ENCODE measurements at places on chromosomes 3 and 15. TPM values are rescaled to one million over a fixed set of nuclear protein-coding genes. Genes with fewer than 3 reads are reported as not detected.
A peak's percentile ranks its signal among the peaks of the same experiment; 100 is the strongest.

GRCh38 chr15:67670647-67671305 lies 128.3 kb downstream of the MAP2K5 start:
- no peak for DNase-seq

- no peak for DNase-seq
These were observed 580.5 kb downstream of the OTOL1 start for GRCh38 chr3:162077108-162077507.

- peak; percentile 46 for DNase-seq
These were observed 12.4 kb downstream of the XXYLT1 start for GRCh38 chr3:195258449-195259153.

DNA sequence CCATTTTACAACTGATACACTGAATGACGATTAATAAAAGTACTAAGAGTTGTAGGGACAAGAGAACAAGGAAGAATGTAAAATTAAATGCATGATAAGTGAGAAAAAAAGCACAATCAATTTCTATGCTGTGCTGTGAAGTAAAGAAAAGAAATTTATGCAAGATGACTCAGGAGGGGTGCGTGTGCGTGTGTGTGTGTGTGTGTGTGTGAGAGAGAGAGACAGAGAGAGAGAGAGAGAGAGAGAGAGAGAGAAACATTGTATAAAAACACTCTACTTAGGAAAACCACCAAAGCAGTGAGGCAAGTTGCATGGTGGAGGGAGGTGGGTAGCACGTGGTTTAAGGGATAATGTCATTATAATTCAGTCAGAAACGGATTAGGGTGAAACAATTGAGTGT lies 580.8 kb upstream of the ALCAM start:
- no peak for DNase-seq

- no peak for DNase-seq
These were observed 32.9 kb downstream of the SNTN start for GRCh38 chr3:63685340-63685739.

GRCh38 chr3:72520690-72521308 lies 327.4 kb downstream of the SHQ1 start:
- peak; percentile 93 for DNase-seq

- DNase-seq, result peak; percentile 41
These were observed 21.4 kb downstream of the TBC1D2B start for GRCh38 chr15:78055919-78056713.

GRCh38 chr3:186635532-186635931 lies 4.7 kb upstream of the FETUB start:
- DNase-seq, result no peak

GRCh38 chr3:17850448-17850847 lies 108.0 kb upstream of the TBC1D5 start:
- peak; percentile 13 for DNase-seq

DNA sequence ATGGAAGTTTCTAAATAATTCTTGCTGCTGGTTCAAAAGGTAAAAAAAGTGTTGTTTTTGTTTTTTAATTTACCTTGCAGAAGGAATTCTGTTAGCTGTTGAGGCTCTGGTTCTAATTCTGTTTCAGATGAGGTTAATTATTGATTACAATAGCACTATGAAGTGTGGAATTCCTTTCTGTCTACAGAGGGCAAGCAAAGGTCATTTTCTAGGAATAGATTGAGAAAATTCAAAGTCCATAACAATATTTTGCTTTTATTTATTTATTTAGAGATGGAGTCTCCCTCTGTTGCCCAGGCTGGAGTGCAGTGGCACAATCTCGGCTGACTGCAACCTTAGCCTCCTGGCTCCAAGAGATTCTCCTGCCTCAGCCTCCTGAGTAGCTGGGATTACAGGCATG lies 789.6 kb downstream of the GRM7 start:
- DNase-seq, result no peak

DNA sequence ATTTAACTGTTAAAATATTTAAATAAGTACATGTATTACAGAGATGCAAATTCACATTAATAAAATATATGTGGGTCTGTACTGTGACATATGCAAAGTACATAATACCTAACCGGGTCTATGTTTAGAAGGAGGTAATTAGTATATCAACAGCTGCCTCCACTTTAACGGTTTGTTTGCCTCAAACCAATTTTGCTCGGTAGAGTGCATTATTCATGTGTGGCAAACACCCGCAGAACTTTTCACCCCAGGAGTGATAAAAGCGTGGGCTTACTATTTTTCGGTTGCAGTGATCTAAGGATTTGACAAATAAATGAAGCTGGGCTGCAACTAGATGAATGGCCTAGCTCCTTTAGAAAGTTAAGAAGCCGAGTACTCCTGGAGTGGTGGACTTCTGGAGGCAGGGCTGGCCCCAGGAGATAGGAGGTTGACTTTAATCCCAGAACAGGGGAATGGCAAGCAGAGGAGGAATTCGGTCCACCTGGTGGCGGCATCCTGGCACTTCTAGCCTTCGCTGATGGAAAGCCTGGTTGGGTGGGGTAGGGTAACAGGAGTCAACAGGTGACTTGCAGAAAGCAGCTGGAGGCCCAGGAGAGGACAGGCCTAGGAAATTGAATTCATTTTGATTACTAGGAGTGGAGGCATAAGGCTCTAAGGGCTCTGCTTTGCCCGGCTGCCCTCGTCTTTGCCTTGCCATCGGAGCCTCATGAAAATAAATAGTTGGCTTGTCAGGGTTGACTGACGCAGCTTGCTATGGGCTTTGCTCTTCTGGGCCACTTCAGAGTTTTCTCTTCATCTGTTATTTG lies 2.4 kb downstream of the SLCO3A1 start:
- peak; percentile 64 for DNase-seq

- DNase-seq, result peak; percentile 12
These were observed 91.8 kb downstream of the MRPL46 start for GRCh38 chr15:88375234-88375927.

GRCh38 chr3:41936384-41936783 lies 25.5 kb downstream of the ULK4 start:
- DNase-seq, result no peak

- DNase-seq, result peak; percentile 64
These were observed 49.5 kb upstream of the SELENOK start for GRCh38 chr3:53941184-53941583.

DNA sequence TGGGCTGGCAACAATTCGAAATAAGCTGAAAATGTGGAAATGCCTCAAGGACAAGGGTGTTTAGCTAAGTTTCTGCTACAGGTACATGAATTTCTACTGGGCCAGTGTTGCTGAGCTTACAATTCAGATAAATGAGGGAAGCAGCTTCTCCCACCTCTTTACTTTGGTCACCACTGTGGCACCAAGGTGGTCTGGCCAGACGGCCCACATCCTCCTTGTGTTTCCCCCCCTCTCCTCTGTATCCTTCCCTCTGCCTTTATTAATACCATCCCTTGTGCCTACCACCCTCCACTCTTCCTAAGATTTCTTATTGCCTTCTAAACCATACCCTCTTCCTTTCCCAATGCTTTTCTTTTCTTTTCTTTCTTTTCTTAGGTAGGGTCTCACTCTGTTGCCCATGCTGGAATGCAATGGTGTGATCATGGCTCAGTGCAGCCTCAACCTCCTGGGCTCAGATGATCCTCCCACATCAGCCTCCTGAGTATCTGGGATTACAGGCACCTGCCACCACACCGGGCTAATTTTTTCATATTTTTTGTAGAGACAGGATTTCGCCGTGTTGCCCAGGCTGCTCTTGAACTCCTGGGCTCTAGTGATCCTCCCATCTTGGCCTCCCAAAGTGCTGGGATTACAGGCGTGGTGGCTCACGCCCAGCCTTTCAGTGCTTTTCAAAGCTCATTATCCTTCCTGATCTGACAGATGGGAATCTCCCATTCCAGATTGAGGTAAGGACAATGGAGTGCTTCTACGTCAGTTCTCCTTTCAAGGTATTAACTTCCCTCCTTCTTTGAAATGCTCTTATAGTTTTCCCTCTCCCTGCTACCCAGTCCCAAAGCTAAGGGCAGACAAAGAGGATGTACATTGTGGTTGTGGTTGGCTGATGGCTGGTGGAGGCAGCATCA lies 14.8 kb downstream of the ANXA2 start:
- no peak for DNase-seq

- DNase-seq, result peak; percentile 55
These were observed 1.5 kb downstream of the CYP1A1 start for GRCh38 chr15:74723754-74724334.

DNA sequence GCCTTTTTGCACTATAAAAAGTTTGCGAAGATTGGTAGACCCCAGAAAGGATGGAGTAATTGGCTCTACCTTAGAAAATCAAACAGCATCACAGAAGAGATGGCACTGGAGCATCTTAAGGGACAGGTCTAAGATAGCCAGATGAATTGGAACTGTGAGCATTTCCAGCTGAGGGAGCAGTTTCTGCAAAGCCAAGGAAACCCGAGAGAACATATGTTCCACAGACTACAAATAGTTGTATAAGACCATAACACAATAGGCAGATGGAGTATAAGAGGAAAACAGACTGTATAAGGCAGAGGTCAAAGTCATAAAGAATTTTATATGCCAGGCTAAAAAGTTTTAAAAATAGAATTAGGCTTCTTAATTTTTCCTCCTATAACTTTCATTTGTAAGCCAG lies 46.0 kb downstream of the TSC22D2 start:
- DNase-seq, result no peak

DNA sequence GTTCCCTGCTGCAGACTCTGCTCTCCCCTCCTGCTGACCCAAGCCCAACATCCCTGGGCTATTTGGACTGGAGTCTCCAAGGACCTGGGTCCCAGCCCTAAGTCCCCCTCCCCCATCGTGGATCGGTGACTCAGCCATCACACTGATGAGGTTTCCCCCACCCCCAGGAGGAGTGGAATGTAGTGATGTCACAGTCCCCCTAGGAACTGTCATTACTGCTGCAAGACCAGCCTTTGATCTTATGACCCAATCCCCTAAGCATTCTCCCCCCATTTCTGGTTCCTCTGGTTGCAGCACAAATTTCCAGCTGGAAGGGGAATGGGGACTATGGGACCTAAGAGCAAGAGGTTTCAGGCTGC lies 63.4 kb upstream of the CSPG4 start:
- peak; percentile 54 for DNase-seq

DNA sequence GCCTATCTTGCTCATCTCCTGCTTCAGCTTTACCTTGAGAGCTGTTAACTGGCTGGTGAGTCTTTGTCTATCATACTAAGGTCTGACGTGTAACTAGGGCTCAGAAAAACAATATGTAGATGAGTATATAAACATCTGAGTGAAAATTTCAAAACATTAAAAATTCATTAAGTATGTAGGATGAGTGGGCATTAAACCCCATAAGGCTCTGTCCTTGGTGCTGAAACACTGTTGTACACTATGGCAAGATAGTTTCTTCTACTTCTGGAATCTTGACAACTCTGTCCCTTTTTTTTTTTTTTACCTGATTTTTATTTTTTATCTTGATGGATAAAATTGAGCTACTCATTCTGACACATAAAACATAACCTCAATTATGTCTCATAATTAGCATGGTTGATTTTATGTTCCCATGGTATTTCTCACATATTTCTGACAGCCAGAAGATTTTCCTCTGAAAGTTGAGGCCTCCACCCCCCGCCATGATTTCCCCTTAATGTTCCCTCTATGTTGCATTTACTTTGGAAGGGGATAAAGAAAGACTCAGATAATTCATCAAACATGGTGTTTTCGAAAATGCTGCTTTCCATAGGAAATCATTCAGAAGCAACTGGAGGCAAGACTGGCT lies 54.3 kb downstream of the DGKG start:
- DNase-seq, result peak; percentile 31

DNA sequence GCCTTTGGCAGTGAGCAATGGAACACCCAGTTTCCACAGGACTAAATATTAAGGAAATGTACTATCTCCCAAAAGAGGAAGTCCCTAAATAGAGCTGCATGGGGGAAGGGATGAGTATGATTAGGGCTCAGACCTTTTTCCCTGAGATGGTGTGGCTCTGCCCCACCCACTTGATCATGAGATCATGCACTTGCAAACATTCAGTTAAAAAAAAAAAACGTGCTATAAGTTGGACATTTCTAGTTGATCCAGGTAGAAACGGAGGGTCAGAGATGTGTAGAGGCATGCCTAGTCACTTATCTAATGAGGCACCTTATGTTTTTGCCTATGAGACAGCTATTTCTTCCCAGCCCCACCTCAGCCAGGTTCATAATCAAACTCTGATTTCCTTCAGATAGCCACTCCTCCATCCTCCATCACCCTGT lies 24.5 kb upstream of the SSR3 start:
- DNase-seq, result peak; percentile 91

- DNase-seq, result no peak
These were observed 2.9 kb upstream of the RASGRF1 start for GRCh38 chr15:79093352-79093935.

DNA sequence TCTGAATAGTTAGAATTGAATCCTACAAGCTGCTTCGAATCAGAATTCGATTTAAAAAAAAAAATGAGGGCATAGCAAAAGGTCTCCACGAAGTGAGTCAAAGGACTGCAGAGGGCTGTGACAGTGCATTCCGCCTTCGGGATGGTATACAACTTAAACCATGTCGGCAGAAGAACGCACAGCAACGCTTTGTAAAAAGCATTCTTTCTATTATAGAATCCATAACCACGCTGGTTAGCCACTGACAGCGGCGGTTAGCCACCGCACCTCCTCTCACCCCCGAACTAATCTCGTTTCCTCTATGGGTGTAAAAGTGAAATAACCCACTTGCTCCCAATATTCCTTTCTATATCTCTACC lies 664 bp upstream of the PIK3CA start:
- no peak for DNase-seq

- no peak for DNase-seq
These were observed 103.9 kb downstream of the CCNL1 start for GRCh38 chr3:157056035-157056434.

DNA sequence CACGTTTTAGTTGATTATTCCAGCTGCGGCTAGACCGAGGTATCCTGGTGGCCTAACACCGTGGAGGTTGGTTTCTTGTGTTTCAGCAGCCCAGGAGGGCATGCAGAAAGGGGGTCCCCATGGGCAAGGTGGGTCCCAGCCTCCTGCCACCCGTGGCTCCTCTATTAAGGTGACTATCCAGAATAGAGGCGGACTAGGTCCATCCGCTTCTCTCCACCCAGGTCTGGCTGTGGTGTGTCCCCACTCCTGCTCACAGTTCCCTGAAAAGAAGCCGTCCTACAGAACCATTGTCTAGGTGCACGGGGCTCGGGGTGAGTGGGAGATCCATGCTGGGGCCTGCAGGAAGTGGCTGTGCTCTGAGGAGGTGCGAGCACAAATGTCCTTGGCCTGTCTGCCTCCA lies 81.5 kb downstream of the WNT7A start:
- DNase-seq, result no peak

GRCh38 chr15:47614360-47615011 lies 102.8 kb upstream of the SEMA6D start:
- no peak for DNase-seq

SLC28A2 gene
- total RNA-seq, result not detected

KIF7 gene
- total RNA-seq, result 1.3 TPM

ADGRG7 gene
- total RNA-seq, result under 0.01 TPM

TFDP2 gene
- total RNA-seq, result 11.6 TPM

IP6K1 gene
- total RNA-seq, result 27.1 TPM

DPPA2 gene
- total RNA-seq, result not detected

TMEM207 gene
- total RNA-seq, result not detected

SUSD5 gene
- not detected for total RNA-seq

PPARG gene
- total RNA-seq, result 14.5 TPM

ATP2B2 gene
- total RNA-seq, result not detected
